Mammary epithelial cell (primary cell): ENCODE measurements at places on chromosomes 2 and 18. TPM values are rescaled to one million over a fixed set of nuclear protein-coding genes. Genes with fewer than 3 reads are reported as not detected.

DNA sequence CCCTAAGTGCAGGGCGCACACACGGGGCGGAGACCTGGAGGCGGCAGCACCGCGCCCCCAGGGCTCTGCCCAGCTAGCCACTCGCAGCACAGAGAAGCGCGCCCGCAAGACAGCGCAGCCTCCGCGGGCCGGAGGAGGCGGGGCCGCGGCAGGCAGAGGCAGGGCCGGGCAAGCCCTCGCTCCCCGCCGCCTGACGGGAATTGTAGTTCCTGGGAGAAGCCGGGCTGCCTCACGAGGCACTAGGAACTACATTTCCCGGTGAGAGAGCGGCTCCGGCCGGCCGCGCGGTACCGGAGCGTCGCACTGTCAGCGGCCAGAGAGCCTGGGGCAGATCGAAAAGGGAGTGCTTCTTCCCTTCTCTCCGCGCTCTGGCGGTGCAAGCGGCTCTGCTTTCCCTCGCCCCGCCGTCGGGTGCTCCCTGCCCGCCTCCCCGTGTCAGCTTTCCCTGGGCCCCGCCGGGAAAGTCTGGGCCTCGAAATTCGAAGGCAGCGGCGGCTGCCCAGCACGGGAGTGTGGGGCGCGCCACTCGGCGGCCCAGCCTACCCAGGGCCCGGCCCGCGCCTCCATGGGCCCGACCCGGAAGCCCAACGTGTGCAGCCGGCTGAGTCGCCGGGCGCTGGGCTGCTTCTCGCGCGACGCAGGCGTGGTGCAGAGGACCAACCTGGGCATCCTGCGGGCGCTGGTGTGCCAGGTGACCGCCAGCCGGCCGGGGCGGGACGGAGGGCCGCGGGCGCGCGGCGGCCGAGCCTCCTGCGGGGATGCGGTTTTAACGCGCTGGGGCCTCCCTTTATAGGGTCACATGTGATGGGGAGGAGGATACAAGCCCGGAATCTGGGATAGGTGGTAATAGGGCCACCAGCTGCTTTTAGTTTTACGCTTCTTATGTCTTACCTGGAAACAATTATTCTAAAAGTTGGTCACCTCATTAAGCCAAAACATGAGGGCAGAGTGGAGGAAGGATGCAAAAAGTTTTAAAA, at the start of gene DCAF17:
Gene DCAF17, plus strand, starts transcription at position 214 of the 977 bp plus-strand sequence. Its CDS starts 352 bp downstream, at position 566.
- DNase-seq = peak; percentile 98

GRCh38 chr2:155070489-155070888, 372.0 kb downstream of the KCNJ3 start:
- no peak for DNase-seq

Gene RAB6D
- total RNA-seq = not detected in 2 replicates

DNA sequence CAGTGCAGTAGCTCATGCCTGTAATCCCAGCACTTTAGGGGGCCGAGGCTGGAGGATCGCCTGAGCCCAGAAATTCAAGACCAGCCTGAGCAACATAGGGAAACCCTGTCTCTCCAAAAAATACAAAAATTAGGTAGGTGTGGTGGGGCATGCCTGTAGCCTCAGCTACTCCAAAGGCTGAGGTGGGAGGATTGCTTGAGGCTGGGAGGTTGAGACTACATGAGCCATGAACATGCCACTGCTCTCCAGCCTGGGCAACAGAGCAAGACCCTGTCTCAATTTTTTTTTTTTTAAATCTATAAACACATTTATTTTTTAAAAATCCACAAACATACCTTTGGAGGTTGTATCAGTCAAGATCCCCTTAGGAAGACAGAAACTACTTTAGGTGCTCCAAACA, 326.3 kb downstream of the EPHA4 start:
- DNase-seq = no peak

Gene NTSR2
- not detected for total RNA-seq

GRCh38 chr18:11159844-11160243, 10.5 kb upstream of the PIEZO2 start:
- no peak for DNase-seq

Gene CNRIP1
- total RNA-seq = not detected in 2 replicates

GRCh38 chr2:227207573-227207972, 43.1 kb downstream of the COL4A3 start:
- no peak for DNase-seq

GRCh38 chr18:59697236-59697932, at the start of gene CCBE1:
Gene CCBE1 (minus strand): TSS chr18:59697423.
- peak; percentile 78 for DNase-seq

Gene SPEG
- 47.2 TPM for total RNA-seq

Gene DSC3
- 272 TPM for total RNA-seq

Gene RNF125
- 4.8 and 5.6 TPM in 2 replicates for total RNA-seq
